ENCODE measurements at places on chromosomes 2 and 18.

- no peak for DNase-seq
These were observed 78.5 kb downstream of the KLF7 start for GRCh38 chr2:207087046-207087902.

GRCh38 chr2:165069151-165069550, 113.8 kb upstream of the SLC38A11 start:
- DNase-seq = no peak

DNA sequence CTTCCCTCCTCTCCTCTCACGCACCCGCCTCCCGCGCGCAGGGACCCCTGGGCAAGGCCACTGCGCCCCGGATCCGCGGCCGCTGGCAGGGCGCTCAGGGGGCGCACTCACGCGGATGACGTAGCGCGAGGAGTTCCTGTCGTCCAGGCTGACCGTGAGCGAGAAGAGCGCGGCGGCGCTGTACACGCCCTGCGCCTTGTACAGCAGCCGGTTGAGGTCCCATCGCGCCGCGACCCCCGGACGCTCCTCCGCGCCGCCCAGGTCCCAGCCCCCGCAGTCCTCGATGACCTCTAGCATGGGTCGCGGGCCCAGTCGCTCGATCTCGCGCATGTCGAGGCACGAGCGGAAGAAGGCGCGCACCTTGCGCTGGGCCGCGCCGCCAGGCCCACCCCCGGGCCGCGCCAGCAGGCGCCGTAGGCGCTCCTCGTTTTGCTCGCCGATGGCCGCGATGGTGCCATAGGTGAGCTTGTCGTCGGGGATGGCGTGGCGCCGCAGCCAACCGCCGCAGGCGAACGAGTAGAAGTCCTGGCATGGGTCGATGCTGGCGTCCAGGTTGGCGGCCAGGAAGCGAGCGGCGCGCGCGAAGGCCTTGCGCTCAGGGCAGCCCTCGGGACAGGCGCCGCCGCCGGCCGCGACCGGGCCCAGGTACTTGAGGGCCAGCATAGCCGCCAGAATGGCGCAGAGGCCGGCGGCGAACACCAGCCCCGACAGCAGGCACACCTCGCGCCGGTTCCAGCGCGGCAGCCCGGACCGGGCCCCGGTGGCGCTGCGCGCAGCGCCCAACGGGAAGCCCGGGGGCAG, 1.7 kb downstream of the ECEL1 start:
- peak; percentile 74 for DNase-seq

GRCh38 chr18:46672062-46672970, 15.3 kb upstream of the LOXHD1 start:
- no peak for DNase-seq

- DNase-seq = no peak
These were observed 163.7 kb upstream of the NDUFV2 start for GRCh38 chr18:8938817-8939216.

DNA sequence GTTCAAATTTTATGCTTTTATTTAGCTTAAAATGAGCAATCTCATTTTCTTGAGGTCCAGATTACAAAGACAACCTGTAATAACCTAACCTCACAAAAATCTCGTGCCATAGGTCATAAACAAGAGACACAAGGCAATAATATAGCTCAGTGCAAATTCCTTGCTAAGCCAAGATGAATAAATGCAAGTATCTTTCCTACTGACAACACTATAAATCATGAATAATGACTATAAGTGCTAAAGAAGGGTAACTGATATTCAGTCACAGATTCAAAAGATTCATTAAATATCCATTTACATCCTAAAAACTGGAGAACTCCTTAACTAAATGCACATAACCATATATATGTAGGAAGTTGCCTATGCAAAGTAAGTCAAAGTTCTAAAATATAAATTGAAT, 1641.6 kb downstream of the LRP1B start:
- no peak for DNase-seq

- no peak for DNase-seq
These were observed 91.2 kb upstream of the ALPP start for GRCh38 chr2:232287316-232287715.

DNA sequence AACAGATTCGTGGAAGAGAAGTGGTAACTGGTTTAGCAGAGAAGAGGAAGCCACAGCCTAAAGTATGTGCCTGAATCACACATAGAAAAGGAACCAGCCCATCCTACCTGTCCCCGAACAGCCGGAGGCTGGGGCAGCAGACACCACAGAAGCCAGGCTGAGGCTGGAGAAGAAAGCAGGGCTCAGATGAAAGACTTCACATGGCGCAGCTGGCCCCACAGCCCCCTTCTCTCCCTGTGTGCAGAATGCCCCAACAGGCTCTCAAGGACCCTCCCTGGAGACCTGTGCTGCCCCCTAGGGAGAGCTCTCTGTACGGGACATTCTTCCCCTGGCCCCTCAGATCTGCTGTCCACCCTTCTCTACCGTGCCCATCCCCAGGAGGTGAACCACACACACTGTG, 83.5 kb upstream of the RAB12 start:
- no peak for DNase-seq

GRCh38 chr2:85254540-85255300, 73.1 kb downstream of the TGOLN2 start:
- no peak for DNase-seq

- no peak for DNase-seq
These were observed 318.0 kb downstream of the ZEB2 start for GRCh38 chr2:144201868-144202468.

- no peak for DNase-seq
These were observed 308.2 kb upstream of the LRATD1 start for GRCh38 chr2:14324308-14324707.

DNA sequence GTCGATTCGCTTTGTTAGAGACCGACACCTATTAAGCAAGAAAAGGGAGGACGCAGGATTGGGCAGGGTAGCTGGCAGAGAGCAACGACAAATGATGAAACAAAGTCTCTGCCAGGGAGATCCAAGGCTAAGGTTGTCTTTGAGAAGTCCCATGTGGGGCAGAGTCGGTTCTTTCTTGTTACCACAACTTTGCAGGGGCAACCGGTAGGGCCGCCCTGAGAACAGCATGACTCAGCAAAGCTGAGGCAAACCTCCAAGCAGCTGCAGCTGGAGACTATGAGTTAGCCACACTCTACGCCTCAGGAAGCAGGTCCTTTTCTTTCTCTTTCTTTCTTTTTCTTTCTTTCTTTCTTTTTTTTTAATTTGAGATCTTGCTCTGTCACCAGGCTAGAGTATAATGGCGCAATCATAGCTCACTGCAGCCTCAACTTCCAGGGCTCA, 452.3 kb upstream of the ID2 start:
- peak; percentile 82 for DNase-seq

DNA sequence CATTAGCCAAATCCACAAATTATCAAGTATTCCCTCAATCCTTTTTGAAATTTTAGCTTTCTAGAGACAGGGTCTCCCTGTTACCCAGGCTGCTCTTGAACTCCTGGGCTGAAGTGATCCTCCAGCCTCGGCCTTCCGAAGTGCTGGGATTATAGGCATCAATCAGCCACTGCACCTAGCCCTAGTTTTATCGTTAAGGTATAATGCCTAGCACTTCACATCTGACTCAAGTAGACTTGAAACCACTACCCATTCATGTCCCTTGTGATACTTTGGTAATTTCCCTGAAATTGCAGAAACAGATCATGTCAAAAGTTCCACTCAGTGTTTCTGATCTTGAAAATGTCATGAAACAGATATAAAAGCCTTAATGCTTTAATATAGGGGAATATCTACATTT, 26.3 kb downstream of the MEX3C start:
- no peak for DNase-seq

GRCh38 chr2:154324601-154325000, 373.9 kb upstream of the KCNJ3 start:
- DNase-seq = no peak

DNA sequence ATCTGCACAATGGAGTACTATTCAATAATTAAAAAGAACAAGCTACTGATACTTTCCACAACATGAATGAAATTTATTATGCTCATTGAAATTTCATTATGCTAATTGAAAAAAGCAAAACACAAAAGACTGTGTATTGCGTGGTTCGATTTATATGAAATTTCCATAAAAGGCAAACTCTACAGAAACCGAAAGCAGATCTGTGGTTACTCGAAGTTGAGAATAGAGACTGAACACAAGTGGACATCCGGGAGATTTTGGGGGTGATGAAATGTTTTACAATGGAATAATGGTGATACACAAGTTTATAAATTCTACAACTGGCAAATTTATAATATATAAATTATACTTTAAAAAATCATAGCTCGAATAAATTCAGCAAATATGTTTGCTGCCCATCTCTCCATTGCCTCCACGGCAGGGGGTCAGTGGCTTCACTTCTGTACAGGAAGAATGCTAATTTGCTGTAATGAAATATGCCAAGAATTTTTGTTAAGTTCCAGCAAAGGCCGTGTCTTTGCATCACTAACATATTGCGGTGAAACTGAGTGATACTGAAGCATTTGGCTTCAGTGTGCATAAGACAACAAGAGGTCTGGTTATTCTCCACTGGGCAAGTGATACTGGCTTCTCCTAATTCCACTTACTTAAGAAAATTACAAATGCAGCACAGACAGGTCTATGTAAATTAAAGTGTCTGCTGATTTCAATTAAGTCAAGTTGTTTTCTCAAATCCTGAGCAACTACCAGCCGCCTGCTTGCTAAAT, 96.7 kb downstream of the TMEM163 start:
- no peak for DNase-seq

DNA sequence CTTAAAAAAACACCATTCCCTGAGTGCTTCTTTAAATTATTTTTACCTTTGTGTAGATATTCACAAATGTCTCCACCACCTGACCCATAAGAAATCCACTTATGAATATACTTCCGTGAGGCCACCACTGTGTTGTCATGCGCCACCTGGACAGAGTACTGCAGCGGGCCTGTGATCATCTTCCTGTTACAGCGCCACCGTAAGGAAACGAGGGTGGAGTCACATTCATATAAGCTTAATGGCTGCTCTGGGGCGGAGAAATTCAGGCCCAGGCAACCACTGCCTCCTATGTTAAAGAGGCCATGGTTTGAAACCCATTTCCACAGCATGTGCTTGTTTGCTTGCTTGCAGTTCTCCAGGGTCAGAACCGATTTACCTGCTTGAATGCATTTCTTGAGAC, 17.7 kb downstream of the PLA2R1 start:
- DNase-seq = no peak

DNA sequence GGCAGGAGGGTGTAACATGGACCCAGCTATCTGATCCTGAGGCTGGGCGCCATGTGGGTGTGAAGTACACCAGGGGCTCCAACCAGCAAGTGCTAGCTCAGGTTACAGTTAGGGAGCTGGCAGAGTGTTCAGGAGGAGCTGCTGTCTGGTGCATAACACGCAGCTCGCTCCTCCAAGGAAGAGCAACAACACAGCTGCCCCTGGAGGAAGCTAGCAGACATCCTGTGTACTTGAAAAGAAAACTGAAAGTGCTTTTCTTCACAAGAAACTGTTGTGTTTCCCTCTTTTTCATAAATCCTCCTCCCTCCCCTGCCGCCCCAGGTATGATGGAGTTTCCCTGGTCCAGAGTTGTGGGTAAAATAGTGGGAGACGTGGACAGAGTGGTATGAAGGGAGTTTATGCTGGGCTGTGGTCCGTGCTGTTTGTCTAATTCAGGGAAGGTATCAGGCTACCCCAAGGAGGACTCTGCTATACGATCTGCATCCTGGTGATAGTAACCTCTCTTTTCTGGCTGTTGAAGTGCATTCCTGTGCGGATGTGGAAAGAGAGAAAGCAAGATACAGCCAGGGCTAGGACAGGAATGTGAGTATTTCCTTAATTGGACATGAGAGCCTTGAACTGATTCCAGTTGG, 6.1 kb upstream of the LBH start:
- DNase-seq = peak; percentile 50

DNA sequence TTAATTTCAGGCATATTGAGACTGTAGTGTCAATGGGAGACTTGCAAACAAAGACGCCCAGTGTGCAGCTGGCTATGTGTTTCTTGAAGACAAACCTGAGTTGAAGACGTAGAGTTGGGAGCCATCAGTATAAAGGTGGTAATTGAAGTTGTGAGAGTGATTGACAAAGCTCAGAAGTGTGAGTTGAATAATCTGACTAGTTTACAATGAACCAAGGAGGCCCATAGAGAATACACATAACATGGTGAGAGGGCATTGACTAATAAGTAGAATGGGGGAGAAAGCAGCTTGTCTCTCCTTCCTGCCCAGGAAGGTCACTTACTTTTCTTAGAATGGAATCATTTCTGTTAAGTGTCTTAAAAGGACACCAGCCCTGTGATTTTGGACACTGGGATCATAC, 14.1 kb downstream of the SP110 start:
- no peak for DNase-seq

GRCh38 chr18:55093295-55093694, 134.0 kb upstream of the CCDC68 start:
- no peak for DNase-seq

GRCh38 chr2:12619975-12620374, 96.8 kb upstream of the TRIB2 start:
- DNase-seq = no peak

- no peak for DNase-seq
These were observed 273.4 kb upstream of the SIX2 start for GRCh38 chr2:45282646-45283045.

DNA sequence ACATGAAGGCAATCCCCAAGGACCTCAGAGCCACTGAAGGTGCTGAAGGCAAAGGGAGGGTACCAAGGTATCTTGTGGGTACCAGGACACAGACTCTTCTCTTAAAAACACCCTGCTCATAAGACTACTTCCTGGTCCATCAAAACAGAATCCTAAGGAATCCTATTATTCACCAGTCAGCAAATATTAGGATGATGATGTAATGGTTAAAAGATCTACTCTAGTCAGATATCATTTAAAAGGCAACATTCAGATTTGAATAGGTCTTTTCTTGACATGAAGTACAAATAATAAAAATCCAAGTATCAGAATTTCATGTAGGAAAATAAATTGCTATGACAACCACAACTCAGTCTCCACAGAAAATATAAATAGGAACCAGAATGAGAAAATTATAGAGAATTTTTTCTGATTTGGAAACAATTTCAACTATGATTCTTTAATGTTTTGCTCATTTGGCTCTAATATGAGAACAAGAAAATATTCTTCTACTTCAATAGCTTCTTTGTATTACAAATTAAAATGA, 77.8 kb upstream of the ZNF397 start:
- DNase-seq = no peak

DNA sequence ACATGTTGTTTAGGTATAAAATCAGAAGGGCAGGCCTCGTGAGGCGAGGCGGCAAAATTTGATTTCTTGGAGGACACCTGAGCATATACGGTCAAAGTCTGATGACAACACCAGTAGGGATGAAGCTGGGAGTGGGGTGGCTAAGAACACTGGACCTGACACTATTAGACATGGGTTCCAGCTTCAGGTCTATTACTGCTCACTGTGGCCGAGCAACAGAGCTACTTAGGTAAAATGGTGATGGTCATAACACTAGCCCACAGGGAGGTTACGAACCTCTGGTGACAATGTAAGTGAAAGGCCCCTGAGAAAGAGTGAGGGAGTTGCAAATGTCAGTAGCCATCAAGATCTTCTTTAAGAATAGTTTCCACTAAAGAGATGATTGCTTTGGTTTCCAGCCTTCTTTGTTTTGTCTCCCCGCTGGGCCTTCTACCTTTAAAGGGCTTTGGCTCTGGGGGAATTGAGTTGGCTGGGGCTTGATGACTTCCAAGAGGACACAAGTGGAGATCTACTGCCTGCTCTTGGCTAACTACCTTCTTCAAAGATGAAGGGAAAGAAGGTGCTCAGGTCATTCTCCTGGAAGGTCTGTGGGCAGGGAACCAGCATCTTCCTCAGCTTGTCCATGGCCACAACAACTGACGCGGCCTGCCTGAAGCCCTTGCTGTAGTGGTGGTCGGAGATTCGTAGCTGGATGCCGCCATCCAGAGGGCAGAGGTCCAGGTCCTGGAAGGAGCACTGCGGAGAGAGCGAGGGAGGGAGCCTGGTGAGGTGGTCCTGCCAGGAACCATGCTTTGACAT, 3.5 kb downstream of the IL1B start:
- DNase-seq = no peak

GRCh38 chr2:46490521-46491141, 11.3 kb downstream of the TMEM247 start:
- DNase-seq = peak; percentile 86

All from left lung (tissue), 14 donors.